ENCODE measurements at places on chromosomes 6 and 20. TPM values are rescaled to one million over a fixed set of nuclear protein-coding genes. Genes with fewer than 3 reads are reported as not detected.

The LY6G5C gene
- not detected for total RNA-seq

The EYS gene
- not detected for total RNA-seq

The LAMA2 gene
- total RNA-seq: 0.68 TPM

The JPH2 gene
- total RNA-seq: 0.68 TPM

The TREML2 gene
- under 0.01 TPM for total RNA-seq

All from nasal cavity respiratory epithelium epithelial cell of viscerocranial mucosa (primary cell).